Naive thymus-derived CD8-positive, alpha-beta T cell (primary cell): ENCODE measurements at places on chromosomes 2 and 18. TPM values are rescaled to one million over a fixed set of nuclear protein-coding genes. Genes with fewer than 3 reads are reported as not detected.

Gene GRB14
- not detected for total RNA-seq

Gene TMEM37
- total RNA-seq: 0.36 TPM

DNA sequence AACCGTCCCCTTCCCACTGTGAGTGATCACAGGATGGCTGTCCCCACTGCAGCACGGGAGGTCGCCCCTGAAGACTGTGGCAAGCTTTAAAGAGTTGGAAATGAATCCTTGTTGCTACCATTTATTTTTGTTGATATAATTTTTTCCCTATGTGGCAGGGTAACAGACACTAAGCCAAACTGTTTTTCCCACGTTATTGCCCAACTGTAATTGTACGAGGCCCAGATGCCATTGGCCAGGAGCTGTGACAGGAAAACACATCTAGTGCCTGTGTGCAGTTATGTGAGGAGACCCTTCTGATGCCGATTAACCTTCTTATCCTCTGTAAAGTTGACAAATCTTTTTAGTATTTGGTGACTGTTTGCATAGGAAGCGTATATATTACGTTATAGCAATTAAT lies 44.2 kb downstream of the MRPS9 start:
- no peak overlapping the region for H3K27ac ChIP-seq
- no peaks in the 10 kb centered on the region for H3K27me3 ChIP-seq
- H3K4me3 ChIP-seq: no peak overlapping the region
- peaks cover 13% of the 10 kb centered on the region for H3K36me3 ChIP-seq
- peaks cover 1% of the 10 kb centered on the region for H3K4me1 ChIP-seq

DNA sequence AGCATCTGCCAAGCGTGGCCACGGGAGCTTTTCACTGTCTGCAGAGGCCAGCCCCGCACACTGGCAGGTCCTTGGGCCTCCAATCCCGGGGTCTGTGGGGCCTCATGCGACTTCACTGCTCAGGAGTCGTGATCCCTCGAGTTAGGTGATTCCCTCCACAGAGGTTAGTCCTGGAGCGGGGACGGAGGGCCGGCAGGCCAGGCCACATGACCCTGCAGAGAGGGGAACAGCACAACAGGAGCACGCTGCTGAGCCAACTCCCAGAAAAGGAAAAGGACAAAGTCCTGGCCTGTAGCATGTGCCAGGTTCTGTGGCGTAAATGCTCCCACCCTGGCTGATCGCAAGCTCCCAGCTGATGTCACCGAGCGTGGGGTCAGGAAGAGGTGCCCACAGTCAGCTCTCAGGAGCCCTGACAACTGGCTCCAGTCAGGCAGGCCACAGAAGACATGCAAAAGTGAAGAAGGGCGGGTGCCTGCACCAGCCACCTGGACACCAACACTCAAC lies 15.3 kb upstream of the PRLH start:
- H3K36me3 ChIP-seq: no peaks in the 10 kb centered on the region
- peaks cover 2% of the 10 kb centered on the region for H3K27me3 ChIP-seq
- no peak overlapping the region for H3K27ac ChIP-seq
- no peak for DNase-seq

Gene DTNA
- total RNA-seq: not detected

Gene TMEM163
- total RNA-seq: not detected

- H3K36me3 ChIP-seq: no peaks in the 10 kb centered on the region
- peaks cover 10% of the 10 kb centered on the region for H3K27me3 ChIP-seq
- DNase-seq: no peak
- no peak overlapping the region for H3K27ac ChIP-seq
- H3K4me1 ChIP-seq: no peaks in the 10 kb centered on the region
Measured at GRCh38 chr2:67660871-67661270, 263.7 kb downstream of the ETAA1 start.
